ENCODE measurements at places on chromosomes 2 and 18.

- no peak for DNase-seq
Measured at GRCh38 chr2:102346381-102347130, 9.0 kb upstream of the IL18R1 start.

- DNase-seq, result no peak
Measured at GRCh38 chr2:121017396-121017795, 267.6 kb downstream of the TFCP2L1 start.

GRCh38 chr2:58939388-58939787 is 698.3 kb upstream of the FANCL start:
- DNase-seq, result no peak

GRCh38 chr2:134683561-134684112 is 35.2 kb downstream of the TMEM163 start:
- DNase-seq, result no peak

DNA sequence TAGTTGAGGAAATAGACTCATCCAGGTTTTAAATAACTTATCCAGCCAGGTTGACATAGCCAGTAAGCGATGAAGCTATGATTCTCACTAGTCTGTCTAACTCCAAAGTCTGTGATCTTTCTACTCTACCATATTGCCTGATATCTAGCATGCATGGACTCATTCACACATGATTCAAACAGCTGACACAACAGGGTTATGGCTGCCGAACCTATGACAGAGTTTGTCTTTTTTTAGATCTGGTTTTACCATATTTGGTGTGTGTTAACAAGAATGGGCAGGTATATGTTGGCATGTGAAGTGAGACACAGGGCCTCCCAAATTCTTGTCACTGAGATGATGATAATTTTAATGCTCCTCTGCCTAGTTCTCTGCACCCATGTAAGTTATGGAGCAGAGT is 210.6 kb downstream of the BABAM2 start:
- no peak for DNase-seq

DNA sequence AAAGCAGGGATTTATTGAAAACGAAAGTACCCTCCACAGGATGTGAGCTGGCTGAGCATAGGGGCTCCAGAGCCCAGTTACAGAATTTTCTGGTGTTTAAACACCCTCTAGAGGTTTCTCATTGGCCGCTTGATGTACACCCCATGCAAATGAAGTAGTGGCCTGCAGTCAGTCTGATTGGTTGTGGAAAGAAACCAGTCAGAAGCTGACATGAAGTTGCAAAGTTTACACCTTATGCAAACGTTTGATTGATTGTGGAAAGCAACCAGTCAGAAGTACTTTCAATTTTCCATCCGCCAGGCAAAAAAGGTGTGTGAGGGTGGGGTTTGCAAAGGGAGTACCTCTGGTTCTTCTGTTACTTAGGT is 62.3 kb downstream of the VWA3B start:
- DNase-seq, result no peak

DNA sequence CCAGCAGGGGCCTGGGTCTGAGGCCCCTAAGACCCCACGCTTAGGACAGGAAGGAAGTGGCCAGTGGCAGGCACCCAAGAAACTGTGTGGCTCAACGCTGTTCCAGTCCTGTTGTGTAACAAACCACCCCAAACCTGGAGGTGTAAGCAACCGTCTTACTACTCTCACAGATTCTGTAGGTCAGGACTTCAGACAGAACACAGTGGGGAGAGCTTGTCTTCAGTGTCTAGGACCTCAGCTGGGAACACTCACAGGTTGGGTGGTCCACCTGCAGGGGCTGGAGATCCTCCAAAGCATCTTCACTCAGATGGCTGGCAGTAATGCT is 123.0 kb downstream of the KLHL29 start:
- DNase-seq, result no peak

DNA sequence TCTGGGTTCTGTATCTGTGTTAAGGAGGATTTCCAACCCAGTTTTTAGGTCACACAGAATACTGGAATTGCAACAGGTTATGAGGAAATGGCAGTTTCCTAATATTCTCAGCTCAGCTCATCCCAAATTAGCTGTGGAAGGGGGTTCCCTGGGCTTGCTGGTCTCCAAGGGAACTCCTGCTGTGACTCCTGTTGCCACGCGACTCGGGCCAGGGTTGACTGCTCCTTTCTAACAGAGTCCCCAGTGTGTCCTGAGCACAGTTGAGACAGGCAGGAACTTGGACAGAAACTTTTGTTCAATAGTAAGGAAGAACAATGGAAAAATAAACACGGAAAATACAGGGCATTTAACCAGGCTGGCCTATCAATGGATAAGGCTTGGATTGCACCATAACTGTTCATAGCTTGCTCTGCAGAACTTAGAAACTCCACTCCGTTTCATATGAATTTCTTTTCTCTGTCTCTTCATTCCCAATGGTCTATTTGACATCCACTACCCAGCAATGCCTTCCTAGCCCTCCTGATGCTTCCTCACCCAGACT is 3.8 kb upstream of the ROCK2 start:
- no peak for DNase-seq

DNA sequence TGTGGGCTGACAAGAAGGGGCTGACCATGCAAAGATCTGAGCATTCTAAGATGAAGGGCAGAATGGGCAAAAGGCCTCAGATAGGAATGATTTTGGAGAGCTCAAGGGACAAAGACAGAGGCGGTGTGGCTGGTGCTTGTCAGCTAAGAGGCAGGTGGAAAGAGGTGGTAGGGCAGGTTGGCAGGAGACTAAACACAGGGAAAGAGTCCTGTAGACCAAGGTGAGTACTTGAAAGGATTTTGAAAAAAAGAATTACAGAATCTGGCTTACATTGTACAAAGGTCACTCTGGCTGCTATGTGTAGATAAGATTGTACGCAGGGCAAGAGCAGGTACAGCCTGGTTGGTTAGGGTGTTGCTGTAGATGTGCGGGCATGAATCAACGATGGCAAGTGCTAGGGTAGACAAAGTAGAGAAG is 50.6 kb downstream of the STK39 start:
- DNase-seq, result no peak

GRCh38 chr2:102915128-102915527 is 153.3 kb downstream of the TMEM182 start:
- no peak for DNase-seq

DNA sequence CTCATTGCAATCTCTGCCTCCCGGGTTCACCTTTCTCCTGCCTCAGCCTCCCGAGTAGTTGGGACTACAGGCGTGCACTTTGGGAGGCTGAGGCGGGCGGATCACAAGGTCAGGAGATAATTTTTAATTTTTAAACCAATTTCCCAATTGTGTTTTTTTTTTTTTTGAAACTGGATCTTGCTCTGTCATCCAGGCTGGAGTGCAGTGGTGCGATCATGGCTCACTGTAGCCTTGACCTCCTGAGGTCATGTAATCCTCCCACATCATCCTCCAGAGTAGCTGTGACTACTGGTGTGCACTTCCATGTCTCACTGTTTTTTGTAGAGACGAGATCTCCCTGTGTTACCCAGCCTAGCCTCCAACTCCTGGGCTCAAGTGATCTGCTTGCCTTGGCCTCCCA is 49.3 kb downstream of the GLS start:
- DNase-seq, result no peak

DNA sequence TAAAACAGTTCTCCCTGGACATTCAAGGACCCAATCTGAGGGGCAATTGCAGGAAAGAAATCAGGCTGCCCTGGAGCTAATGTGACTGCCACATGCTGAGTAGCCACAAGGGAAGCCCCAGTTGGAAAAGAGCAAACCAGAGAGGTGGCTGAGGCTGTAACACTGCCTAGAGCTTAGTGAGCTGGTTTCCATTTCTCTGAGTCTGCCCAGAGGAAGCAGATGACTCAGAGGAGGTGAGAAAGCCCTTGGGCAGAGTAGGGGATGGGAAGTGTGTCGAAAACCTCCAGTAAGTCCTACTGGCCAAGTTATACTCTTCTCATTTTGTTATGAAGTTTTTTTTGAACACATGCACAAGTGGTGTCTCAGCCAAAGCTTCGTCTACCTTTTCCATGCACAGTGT is 753.0 kb downstream of the CNTNAP5 start:
- no peak for DNase-seq

DNA sequence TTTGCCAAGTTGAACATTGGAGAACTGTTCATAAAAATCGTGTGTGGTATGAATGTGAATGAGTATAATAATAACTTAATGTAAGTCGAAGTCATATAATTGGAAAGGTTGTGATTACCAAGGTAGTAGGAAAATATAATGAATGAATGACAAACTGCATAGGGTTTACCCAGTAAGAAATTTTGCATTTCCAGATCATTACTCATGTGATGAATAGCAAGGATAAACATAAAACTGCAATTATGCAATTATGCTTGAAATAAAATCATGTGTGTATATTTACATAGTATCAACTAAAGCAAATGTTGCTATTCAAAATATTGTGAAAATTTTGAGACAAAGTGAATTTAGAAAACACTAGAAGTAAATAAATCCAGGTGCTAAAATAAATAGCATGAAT is 1108.7 kb upstream of the TMEFF2 start:
- DNase-seq, result no peak

- no peak for DNase-seq
Measured at GRCh38 chr2:41510108-41510507, 537.7 kb upstream of the PKDCC start.

DNA sequence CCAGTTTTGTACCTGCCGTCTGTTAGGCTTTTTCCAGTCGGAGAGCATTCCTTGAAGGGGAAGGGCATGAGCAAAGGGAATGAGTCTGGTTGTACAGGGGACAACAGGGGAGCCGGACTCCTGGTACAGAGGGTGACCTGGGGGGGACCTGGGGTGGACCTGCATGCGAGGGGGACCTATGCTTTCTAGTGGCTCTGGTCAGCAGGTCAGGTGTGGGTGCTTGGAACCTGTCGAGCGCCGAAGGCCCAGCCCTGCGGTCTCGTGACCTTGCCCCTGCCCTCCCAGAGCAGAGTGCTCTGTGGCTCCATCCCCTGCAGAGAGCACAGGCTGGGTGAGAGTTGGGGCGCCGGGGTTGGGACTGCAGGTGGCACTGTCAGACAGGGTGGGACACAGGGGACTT is 96.7 kb upstream of the ASAP2 start:
- no peak for DNase-seq

DNA sequence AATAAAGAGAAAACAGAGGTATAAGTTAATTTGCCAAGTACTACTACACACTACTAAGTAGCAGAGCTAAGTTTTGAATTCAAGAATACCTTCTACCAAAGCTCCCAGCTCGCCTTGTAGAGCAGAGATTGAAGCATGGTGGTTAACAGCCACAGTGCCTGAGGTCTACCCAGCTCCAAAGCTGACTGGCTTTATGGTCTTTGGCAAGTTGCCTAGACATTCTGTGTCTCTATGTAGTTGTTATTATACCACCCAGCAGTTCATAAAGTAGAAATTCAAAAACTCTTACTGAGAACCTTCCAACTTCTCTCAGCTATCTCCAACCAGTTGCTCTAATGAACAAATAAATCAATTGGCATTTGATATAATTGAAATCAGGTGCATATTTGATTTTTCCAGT is 87.8 kb downstream of the PDE11A start:
- no peak for DNase-seq

GRCh38 chr18:34248727-34249126 is 24.0 kb upstream of the NOL4 start:
- no peak for DNase-seq

- peak; percentile 80 for DNase-seq
Measured at GRCh38 chr2:32553829-32554432, 73.9 kb upstream of the TTC27 start.

DNA sequence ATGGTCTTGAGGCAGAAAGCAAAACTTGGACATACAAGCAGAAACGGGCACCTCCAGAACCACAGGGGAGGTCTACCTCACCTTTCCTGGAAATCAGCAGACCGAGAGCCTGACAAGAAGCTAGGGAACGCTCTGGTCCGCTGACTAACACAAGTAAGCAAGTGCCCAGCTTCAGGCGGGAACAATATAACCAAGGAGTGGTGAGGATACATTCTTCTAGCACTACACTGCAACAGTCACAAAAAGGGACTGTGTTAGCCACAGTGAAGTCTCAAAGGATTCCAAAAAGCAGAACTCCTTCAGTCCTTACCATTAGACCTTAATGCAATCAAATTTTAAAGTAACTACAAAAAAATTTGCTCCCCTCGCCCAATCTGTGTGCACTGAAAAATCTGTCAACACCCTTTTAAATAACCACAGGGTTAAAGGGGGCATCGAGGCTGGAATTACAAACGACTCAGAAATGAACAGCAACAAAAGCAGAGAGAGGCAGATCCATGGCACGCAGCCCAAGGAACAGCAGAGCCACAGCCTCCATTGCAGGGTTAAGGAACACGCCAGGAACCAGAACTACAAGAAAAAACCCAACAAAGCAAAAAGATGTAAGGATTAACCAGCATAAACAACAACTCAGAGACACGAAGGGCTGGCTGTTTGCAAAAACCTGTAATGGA is 7.1 kb downstream of the THAP4 start:
- DNase-seq, result no peak

GRCh38 chr2:23803965-23804542 is 122.9 kb downstream of the ATAD2B start:
- peak; percentile 92 for DNase-seq

- no peak for DNase-seq
Measured at GRCh38 chr2:68885074-68885810, 14.0 kb upstream of the BMP10 start.

DNA sequence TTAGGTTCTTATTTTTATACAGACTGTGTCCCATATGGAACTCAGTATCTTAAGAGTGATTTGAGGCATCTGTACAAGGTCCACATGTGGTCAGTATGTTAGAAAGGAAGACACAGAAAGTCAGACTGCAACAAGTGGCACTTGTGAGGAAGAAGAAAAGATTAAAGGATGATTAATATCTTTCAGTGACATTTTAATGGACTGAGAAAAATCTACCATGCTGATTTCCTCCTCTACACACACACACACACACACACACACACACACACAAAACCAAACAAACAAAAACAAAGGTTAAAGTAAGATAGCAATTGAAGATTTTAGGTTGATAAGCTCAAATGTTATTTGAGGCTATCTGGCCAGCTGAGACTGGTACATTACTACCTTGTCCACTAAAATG is 94.5 kb upstream of the CHRNA1 start:
- no peak for DNase-seq

DNA sequence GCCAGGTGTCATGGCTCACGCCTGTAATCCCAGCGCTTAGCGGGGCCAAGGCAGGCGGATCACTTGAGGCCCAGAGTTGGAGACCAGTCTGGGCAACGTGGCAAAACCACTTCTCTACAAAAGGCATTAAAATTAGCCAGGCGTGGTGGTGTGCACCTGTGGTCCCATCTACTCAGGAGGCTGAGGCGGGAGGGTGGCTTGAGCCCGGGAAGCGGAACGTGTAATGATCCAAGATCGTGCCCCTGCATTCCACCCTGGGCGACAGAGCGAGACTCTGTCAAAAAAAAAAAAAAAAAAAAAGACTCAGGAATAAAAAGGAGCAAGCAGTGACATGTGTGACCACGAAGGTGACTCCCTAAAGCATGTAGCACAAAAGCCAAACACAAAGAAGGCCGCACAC is 50.1 kb upstream of the SALL3 start:
- no peak for DNase-seq
